ENCODE measurements at places on chromosomes 11 and 22. TPM values are rescaled to one million over a fixed set of nuclear protein-coding genes. Genes with fewer than 3 reads are reported as not detected.

Gene MRGPRX3
- not detected for total RNA-seq

Gene UBE2L6
- total RNA-seq = 11.2 TPM

Gene GGTLC2
- not detected for total RNA-seq

GRCh38 chr11:121467965-121468364 lies 15.2 kb upstream of the SORL1-AS1 start:
- no peak for DNase-seq
- no peak overlapping the region for H3K27ac ChIP-seq
- H3K4me3 ChIP-seq = no peak overlapping the region
- no peaks in the 10 kb centered on the region for H3K4me1 ChIP-seq
- no peaks in the 10 kb centered on the region for H3K27me3 ChIP-seq
- no peaks in the 10 kb centered on the region for H3K36me3 ChIP-seq

DNA sequence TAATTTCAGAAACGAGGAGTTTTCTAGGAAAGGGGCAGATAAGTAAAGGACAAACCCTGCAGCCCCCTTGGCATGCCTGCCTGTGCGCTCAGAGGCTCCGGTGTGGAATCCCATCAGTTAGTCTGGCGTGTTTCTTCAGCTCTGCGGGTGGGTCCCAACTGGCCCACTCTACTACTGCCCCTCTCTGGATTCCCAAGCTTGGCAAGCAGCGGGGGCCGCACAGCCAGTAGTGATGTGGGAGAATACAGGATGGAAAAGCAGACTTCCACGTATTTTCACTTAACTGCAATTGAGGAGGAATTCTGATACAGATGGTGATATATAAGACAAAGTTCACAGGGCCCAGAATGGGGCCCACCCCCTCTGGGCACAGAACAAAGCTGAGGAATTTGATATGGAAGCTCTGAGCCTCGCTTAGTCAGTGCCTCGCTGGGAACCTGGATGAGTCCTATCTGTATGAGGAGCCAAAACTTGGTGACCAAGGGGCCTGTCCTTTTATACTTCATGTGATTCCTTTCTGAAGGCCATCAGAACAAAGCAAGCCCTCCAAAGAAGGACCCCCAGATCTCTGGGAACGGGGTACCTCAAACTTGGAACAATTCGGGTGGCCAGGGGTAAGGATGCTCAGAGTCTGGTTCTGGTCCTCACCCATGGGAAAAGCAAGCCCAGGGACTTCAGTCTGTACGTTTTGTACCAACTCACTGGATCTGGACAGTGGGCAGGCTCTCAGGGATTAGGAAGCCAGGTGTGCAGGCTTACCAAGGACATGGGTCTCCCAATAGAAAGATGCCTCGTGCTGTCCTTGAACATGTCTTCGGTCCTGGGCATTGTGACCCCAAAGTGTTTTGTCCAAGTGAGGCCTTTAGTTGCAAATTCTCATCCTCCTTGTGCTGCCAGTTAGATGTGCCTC lies 26.0 kb downstream of the RELT start:
- H3K27ac ChIP-seq = no peak overlapping the region
- H3K27me3 ChIP-seq = no peaks in the 10 kb centered on the region
- H3K4me3 ChIP-seq = no peak overlapping the region
- H3K36me3 ChIP-seq = peaks cover 27% of the 10 kb centered on the region

GRCh38 chr11:3735827-3736226 lies 61.5 kb downstream of the NUP98 start:
- H3K27ac ChIP-seq = no peak overlapping the region
- H3K36me3 ChIP-seq = peaks cover 8% of the 10 kb centered on the region
- DNase-seq = no peak
- no peak overlapping the region for H3K4me3 ChIP-seq

DNA sequence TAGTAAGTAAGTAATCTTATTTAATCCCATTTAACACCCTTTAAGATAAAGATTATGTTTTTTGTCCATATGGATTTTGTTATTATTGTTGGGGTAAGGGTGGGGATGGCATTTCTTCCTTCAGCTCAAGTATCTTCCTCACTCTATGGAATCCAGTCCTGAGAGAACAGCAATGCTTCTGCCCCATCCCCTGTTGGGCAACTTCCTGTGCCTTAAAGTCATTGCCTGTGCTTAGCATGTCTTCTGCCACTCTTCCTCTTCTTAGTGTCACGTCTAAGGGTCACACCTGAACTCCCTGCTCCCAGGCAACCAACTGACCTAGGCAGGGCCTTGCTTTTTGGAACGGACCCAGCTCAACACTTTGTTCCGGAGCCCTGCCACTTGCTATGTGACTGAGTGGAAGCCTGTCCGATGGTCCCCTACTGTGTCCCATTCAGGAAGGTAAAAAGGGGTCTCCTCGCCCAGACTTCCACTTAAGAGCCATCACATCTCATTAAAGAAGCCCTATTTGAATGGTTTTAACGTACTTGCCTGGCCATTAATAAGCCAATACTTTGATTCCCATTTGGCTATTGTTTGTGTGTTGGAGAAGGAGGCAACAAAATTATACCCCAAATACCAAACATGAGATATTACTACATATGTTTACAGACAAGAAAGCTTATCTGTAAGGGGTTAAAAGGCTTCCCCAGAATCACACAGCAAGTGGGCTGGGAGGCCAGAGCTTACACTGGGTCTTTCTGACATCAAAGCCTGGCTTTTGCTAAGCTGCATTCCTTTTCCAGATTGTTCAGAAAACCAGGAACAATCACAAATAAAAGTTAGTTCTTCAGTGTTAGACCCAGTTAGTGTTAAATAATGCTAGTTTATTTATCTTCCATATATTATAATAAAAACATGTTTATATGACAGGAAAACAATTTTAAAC lies 59.2 kb downstream of the RAB38 start:
- no peak overlapping the region for H3K27ac ChIP-seq
- DNase-seq = no peak
- H3K36me3 ChIP-seq = no peaks in the 10 kb centered on the region
- no peak overlapping the region for H3K4me3 ChIP-seq

GRCh38 chr11:108398439-108398838 lies 68.9 kb downstream of the C11orf65 start:
- H3K4me3 ChIP-seq = no peak overlapping the region
- H3K27ac ChIP-seq = no peak overlapping the region
- no peaks in the 10 kb centered on the region for H3K36me3 ChIP-seq
- H3K4me1 ChIP-seq = no peaks in the 10 kb centered on the region
- no peaks in the 10 kb centered on the region for H3K27me3 ChIP-seq

- H3K27me3 ChIP-seq = no peaks in the 10 kb centered on the region
- DNase-seq = no peak
- no peaks in the 10 kb centered on the region for H3K4me1 ChIP-seq
- H3K4me3 ChIP-seq = no peak overlapping the region
Measured at GRCh38 chr22:46366801-46367706, 31.5 kb downstream of the TRMU start.

GRCh38 chr11:124724979-124725718 lies 14.6 kb upstream of the NRGN start:
- DNase-seq = no peak
- H3K36me3 ChIP-seq = no peaks in the 10 kb centered on the region
- peaks cover 40% of the 10 kb centered on the region for H3K27me3 ChIP-seq
- no peak overlapping the region for H3K4me3 ChIP-seq

GRCh38 chr11:88231894-88232482 lies 56.7 kb upstream of the RAB38 start:
- DNase-seq = no peak
- H3K36me3 ChIP-seq = no peaks in the 10 kb centered on the region
- H3K27ac ChIP-seq = no peak overlapping the region

DNA sequence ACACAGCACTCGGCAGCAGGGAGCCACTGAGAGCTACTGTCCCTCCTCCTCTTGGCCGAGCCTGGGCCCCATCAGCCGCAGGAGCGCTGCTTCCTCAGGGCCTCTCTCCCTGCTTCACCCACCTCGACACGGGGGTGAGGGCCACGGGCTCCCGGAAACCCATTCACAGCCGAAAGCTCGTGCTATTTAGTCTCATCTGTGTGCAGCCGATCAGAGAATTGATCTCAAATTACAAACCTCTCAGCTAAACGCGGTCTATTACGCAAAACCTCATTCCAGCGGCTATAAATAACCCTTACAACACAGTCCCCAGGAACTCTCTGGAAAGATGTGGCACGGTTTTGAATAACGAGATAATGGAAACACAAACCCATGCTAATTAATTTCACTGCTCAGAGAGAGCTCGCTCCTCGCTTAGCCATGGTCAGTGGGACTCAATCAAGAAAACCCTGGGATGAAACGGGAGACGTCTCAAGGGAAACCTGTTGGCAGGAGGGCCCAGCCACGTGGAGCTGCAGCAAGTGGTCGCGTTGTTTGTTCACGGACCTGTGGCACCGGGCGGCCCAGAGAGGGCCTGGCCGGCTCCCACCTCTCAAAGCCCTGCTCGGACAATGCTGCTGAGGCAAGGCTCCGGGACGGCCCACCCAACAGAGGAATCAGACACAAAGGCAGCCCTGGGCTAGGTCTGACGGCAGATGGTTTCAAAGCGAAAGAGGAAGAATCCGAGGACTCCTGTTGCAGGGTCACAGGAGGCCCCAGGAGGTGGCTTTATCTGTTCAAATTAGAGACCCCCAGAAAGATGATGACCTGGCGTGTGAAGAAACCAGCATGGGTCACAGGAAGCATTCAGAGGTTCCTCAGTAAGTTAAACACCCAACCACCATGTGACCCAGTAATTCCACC lies 210.5 kb downstream of the CTTN start:
- H3K27ac ChIP-seq = peak overlapping the region; percentile 39
- no peaks in the 10 kb centered on the region for H3K36me3 ChIP-seq
- H3K4me1 ChIP-seq = peaks cover 13% of the 10 kb centered on the region
- no peaks in the 10 kb centered on the region for H3K27me3 ChIP-seq
- peak; percentile 59 for DNase-seq
- peak overlapping the region; percentile 32 for H3K4me3 ChIP-seq

DNA sequence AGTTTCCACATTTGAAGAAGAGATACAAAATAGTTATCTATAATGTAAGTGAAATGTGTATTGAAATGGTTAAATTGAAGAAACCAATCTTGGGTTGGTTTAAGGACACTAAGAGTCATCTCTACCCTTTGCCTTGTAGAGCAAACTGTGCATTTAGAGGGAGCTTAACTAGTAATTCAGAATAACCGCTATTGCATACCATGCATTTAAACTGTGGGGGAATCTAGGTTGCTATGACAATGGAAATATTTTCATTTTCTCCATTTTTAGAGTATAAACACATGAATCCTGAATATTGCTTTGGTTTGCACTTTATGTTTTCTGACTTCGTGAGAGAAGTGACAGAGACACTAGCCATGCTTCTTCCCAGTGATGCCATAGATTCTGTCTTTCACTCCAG lies 39.7 kb downstream of the FAT3 start:
- no peaks in the 10 kb centered on the region for H3K36me3 ChIP-seq
- no peaks in the 10 kb centered on the region for H3K4me1 ChIP-seq
- no peaks in the 10 kb centered on the region for H3K27me3 ChIP-seq
- H3K27ac ChIP-seq = no peak overlapping the region
- H3K4me3 ChIP-seq = no peak overlapping the region
- DNase-seq = no peak

- H3K27ac ChIP-seq = no peak overlapping the region
- no peak for DNase-seq
- H3K36me3 ChIP-seq = no peaks in the 10 kb centered on the region
- no peaks in the 10 kb centered on the region for H3K4me1 ChIP-seq
- no peak overlapping the region for H3K4me3 ChIP-seq
Measured at GRCh38 chr22:22694106-22694505, 49.7 kb downstream of the GGTLC2 start.

GRCh38 chr11:7533199-7534041 lies 19.6 kb downstream of the PPFIBP2 start:
- no peak for DNase-seq
- no peaks in the 10 kb centered on the region for H3K27me3 ChIP-seq
- no peak overlapping the region for H3K4me3 ChIP-seq
- H3K36me3 ChIP-seq = no peaks in the 10 kb centered on the region
- peaks cover 43% of the 10 kb centered on the region for H3K4me1 ChIP-seq

DNA sequence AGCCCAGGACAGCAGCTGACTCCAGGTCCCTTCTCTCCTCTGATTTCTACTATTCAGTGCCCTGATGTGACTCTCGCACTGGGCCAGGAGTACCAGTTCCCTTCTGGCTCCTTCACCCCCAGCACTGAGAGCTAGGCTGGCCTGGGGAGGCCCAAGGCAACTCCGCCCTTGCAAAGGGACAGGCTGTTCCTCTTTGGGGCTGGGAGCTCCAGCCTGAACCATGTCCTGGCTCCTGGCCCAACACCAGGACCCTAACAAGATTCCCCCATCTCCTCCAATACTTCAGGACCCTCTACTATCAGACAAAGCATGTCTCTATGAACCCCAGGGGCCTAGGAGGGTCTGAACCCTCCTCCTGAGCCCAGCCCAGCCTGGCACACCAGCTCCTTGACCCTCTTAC lies 12.5 kb downstream of the CREB3L1 start:
- H3K4me3 ChIP-seq = no peak overlapping the region
- peak; percentile 50 for DNase-seq
- peaks cover 2% of the 10 kb centered on the region for H3K4me1 ChIP-seq
- no peaks in the 10 kb centered on the region for H3K36me3 ChIP-seq
- no peaks in the 10 kb centered on the region for H3K27me3 ChIP-seq
- no peak overlapping the region for H3K27ac ChIP-seq
